ENCODE measurements at places on chromosomes 1 and 21.

GRCh38 chr1:167707942-167708341, 13.8 kb upstream of the MPZL1 start:
- no peak overlapping the region for H3K4me3 ChIP-seq
- no peak overlapping the region for H3K27ac ChIP-seq
- DNase-seq = no peak
- H3K36me3 ChIP-seq = peaks cover 6% of the 10 kb centered on the region
- H3K27me3 ChIP-seq = no peaks in the 10 kb centered on the region

GRCh38 chr1:62844030-62844429, 60.1 kb downstream of the ATG4C start:
- H3K36me3 ChIP-seq = peaks cover 4% of the 10 kb centered on the region
- H3K4me1 ChIP-seq = no peaks in the 10 kb centered on the region
- no peak overlapping the region for H3K27ac ChIP-seq
- H3K27me3 ChIP-seq = no peaks in the 10 kb centered on the region
- DNase-seq = no peak

DNA sequence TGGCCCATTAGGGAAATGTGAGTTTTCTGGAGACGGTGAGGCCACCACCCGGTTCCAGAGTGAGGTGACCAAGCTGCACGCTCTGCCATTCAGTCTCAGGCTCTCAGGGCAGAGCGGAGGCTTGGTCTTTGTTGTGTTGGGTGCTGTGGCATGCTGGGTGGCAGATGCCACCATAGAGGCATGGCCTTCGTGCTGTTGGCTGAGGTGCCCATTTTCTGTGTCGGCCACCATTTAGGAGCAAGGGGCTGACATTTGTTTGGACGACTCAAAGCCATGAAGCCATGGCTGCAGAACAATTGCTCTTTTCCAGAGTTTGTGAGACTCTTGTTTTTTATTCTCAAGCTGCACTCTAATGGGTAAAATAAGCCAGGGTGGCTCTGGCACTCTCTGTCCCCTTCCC, 36.8 kb upstream of the PWP2 start:
- H3K4me1 ChIP-seq = no peaks in the 10 kb centered on the region
- H3K27ac ChIP-seq = no peak overlapping the region
- DNase-seq = no peak

DNA sequence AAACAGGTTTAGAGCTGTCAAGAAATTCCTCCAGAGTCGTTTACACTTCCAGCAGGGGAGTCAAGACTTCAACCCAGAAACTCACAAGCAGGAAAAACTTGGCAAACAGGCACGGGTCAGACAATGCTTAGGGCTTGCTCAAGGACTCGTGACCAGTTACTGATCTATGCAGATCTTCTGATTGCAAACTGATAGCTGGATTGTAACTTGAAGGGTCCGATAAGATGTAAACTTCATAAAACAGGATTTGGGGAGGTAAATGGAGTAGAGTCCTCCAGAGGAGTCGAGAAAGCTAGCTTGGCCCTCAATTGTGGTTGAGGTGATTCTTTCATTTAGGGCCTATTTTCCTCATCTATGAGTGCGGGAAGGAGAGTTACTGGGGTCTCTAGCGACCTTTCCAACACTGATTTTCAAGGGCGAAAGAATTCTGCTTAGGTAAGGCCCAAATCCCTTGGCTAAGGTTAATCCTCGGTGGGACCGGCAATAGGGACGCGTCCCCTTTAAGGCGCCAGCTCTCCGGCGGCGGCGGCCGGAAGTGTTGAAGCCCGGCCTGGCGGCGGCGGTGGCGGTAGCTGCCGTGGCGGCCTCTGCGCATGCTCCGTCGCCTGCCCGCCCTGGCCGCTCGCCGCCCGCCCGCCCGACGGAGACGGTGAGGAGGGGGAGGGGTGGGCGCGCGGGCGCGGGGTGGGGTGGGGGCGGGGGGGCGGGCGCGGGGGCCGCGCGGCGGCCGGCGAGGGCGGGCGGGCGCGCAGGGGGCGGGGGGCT, at the start of gene GMEB1:
Gene GMEB1, plus strand, starts transcription at position 594 of the 765 bp plus-strand sequence. CDS start 14,829 bp downstream, outside the sequence.
- no peaks in the 10 kb centered on the region for H3K27me3 ChIP-seq
- H3K4me3 ChIP-seq = peak within 1 kb of the TSS; percentile 95
- peak; percentile 81 for DNase-seq
- no peaks in the 10 kb centered on the region for H3K4me1 ChIP-seq

DNA sequence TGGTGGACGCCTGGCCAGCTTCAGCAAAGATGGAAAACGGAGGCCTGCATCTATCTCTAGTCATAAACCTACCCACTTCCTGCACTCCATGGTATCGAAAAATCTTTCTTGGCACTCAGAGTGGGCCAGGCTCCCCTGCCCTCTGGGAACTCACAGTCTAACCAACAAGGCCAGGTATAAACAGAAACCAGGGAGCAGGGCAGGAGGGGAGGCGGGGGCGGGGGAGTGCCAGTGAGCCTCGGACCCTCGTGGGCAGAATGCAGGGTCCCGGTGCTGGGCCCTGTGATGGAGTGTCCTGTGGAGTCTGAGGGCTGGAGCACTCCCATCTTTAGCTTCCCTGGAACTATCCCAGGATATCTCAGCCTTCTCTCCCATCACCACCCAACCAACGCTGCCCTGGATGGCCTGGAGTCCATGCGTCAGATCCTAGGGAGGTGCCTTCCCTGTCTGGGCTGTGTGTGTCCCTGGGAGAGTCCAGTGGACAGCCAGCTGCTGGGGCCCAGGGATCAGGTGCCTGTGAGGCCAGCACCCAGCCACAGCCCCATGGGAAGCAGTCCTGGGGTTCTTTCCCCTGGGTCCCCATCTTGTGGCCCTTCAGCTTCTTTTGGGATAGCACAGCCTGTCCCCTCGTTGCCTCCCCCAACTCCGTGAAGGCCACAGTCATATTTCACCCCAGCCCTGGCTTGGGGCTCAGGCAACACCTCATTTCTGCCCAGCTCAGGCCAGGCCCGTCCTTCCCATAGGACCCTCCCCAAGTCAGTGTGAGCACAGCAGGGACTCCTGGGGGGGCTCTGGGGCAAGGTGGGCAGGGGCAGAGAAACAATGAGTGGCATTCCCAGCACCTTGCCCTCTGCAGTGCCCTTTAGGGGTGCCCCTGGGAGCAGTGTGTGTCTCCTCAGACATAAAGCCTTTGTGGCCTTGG, 1.1 kb upstream of the EPS8L3 start:
- H3K27me3 ChIP-seq = no peaks in the 10 kb centered on the region
- no peak overlapping the region for H3K27ac ChIP-seq
- no peaks in the 10 kb centered on the region for H3K4me1 ChIP-seq

DNA sequence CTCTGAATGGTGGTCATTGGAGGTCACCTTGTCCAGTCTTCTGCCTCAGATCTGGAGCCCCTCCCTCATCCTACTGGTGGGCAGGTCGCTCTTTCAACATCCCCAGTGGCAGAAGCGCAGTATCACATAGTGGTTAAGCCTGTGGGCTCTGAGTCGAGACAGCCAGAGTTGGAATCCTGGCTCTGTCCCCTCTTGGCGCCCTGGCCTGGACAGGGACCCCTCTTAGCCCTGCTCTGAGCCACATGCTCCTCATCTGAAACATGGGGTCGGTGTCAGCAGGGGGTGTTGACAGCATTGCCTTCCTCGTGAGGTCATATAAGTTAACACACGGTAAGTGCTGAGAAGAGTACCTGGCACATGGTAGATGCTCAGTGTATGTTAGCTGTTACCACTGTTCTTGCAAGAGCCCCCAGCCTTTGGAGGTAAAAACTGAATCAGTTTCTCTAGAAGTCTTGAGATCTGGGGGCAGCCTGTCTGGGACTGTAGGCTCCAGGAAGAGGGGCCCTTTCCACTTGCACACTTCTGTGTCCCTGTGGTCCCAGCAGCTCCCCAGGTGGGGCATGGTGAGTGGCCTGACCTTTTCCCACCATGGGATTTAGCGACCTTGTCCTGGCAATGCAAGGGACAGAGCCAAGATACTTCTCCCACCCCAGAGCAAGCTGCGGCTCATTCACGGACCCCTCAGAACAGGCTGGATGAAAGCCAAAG, 6.4 kb downstream of the ZC3H12A start:
- no peaks in the 10 kb centered on the region for H3K27me3 ChIP-seq
- peak overlapping the region; percentile 94 for H3K27ac ChIP-seq
- peaks cover 69% of the 10 kb centered on the region for H3K36me3 ChIP-seq
- H3K4me1 ChIP-seq = peaks cover 64% of the 10 kb centered on the region
